LNCaP clone FGC (cell line): ENCODE measurements at places on chromosomes 4 and X.

DNA sequence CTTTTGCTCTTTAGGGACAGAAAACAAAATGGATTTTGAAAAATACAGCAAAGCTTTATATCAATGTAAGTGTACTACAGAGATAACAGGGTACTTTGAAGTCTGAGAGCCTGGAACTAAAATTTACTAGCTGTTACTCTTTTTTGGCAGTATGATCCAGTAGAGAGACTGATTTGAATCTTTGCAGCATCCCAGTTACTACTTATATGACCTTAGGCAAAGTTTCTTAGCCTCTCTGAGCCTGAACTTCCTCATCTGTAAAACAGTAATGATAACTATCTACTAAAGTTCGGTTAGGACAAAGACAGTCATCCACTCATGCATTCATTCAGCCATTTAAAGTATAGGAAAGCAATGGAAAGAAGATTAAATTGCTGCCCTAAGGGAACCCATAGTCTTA, 10.1 kb downstream of the BRWD3 start:
- no peak for DNase-seq

DNA sequence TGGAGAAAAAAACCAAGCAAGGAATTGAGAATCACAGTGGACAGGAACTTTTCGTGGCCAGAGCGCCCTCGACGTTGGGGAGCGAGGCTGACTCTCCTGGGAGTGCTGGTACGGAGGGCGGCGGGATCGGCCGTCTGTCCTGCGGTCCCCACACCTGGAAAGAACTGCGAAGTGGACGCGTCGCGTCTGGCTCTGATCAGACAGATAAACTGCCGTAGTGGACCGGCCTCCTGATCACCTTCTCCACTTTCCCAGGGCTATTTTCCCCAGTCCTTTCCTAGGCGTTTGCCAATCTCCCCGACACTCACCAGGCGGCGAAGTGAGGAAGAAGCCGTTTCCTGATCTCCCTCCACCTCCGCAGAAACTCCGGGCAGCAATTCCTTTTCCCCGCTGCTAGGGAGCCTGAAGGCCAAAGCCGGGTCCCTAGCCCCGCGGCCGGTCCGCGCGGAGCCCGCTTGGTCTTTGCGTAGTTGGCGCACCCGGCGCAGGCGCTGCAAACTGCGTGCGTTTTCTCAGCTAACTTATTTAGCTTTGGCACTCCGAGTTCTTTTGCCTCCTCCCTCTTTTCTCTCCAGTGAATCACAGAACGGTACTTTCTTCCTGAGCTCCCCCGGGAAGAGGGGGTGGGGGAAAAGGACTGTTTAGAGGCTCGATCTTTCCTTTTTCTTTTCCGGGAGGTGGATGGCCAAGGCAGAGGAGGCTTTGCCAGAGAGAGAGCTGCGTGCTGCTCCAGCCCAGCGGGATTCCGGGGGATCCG, at the start of gene ARSJ:
Gene ARSJ (minus strand): TSS at position 500 of the 757 bp plus-strand sequence. CDS start 813 bp downstream, outside the sequence.
- no peak for DNase-seq

- DNase-seq = no peak
Measured at GRCh38 chr4:68576272-68577125, at the start of gene UGT2B17. Gene UGT2B17 (minus strand): TSS chr4:68576322. CDS start chr4:68568484, 7,838 bp downstream.

- DNase-seq = no peak
Measured at GRCh38 chr4:144574000-144574399, 72.0 kb upstream of the HHIP start.

DNA sequence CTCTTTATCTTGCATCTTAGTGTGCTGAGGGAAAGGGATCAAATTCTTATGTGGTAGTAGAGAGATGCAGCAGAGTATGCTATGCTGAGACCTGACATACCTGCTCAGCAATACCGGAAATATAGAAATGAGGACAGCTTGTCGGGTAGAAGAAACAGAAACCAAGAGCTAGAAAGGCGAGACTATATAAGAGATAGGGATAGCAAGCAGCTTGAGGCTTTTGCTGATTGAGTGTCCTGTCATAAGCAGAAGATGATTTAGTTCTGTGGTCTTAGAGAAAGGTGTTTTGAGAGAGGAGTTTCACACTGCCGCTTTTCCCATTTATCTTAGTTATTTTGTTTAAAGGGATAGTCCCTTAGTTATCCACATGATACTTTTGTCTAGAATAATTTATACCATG, 31.7 kb downstream of the USP9X start:
- no peak for DNase-seq

DNA sequence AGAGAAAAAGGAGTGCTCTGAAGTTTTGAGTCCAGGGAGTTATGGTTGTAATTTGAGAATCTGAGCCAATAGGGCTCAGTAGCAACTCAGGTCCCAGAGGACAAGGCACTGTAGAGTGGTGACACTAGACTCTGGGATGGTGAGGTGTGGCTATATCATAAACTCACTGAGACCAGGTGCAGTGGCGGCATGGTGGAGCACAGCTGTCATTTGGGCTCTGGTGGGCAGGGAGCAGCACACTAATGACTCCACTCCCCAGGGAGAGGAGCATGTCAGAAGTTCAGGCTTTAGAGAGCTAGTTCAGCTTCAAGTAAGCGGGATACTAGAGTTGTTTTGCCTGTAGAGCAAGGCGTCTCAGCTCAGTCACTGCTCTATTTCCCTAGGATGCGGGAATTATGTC, 165.4 kb upstream of the USP38 start:
- DNase-seq = no peak

DNA sequence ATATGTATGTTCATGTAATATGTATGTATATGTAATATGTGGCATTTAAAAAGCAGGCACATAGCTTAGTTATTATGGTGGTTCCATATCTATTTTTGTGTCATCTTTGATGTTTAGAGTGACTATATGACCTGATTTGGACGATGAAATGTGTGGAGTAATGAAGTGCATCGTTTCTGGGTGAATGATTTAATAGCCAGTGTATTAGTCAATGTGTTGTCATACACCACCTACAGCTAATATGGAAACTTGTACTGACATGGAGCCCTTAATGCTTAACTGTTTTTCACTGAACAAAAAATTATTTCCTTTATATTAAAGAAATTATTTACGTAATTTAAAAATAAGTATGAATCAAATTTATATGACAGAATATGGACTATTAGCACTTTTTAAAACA, 292.3 kb upstream of the FSTL5 start:
- DNase-seq = no peak

DNA sequence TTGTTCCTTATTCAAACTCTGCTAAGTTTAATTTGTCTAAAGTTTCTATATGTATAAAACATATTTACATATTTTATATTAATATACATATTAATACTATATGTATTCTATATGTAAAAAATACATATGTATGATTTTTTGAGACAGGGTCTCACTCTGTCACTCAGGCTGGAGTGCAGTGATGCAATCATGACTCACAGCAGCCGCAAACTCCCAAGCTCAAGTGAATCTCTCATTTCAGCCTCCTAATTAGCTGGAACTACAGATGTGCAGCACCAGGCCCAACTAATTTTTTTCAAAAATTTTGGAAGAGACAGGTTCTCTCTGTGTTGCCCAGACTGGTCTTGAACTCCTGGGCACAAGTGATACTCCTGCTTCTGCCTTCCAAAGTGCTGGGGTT, 684.9 kb downstream of the TRAM1L1 start:
- DNase-seq = no peak

DNA sequence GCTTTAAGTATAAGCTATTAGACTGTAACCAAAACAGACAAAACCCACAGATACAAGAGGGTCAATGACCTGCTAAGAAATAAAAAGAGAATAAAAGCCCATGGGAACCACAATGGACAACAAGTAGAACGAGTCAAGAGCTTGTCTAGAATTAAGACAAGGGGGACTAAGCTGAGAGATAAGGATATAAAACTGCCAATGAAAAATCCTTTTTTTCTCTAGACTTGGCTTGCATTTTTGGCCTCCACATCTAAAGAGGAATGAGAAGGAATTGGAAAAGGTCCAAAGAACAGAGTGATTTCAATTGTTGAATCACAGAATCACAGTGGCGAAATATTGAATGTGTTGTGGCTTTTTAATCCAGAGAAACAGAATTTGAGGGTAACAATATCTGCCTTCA, 135.7 kb downstream of the QDPR start:
- DNase-seq = no peak

DNA sequence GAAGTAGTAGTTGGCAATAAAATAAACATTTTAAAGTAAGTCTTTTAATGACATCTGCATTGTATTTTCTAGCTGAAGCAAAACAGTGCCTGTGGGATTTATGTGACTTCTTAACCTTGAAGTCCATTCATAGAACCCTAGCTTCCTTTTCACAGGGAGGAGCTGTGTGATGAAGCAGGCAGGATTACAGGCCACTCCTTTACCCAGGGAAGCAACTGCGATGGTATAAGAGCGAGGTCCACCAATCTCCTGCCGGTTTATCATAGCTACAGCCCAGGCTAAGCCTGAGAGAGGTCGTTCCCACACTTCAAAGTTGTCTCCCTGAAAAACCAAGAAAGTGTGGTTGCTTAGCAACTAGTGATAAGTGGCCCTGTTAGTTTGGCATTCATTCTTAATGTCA, 7.0 kb downstream of the RPL36A start:
- DNase-seq = no peak

DNA sequence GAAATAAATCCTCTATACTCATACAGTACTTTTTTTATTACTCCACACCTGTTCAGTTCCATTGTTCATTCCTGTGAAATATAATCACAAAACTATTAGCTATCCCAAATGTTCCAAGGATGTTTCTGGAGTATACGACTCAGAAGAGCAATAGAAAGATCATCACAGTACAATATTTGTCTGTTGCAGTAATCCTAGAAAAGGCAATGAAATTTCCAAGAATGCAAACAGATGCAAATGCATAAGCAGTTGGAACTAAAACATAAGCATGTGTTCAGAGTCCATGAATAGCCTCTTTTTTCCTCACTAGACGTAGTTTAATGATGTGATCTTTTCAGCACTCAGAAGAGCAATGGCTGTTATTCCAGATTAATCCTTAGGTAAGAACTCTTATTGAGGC, 55.2 kb downstream of the RTL3 start:
- no peak for DNase-seq

- no peak for DNase-seq
Measured at GRCh38 chrX:30948051-30948450, 59.0 kb upstream of the TAB3 start.

GRCh38 chr4:156476359-156476758, 495.2 kb downstream of the PDGFC start:
- no peak for DNase-seq

GRCh38 chrX:149711545-149712236, at the start of gene MAGEA11:
Gene MAGEA11 (plus strand): TSS chrX:149712060. CDS start chrX:149713160, 1,100 bp downstream.
- no peak for DNase-seq

GRCh38 chr4:168269896-168270295, 48.7 kb downstream of the DDX60 start:
- DNase-seq = no peak

DNA sequence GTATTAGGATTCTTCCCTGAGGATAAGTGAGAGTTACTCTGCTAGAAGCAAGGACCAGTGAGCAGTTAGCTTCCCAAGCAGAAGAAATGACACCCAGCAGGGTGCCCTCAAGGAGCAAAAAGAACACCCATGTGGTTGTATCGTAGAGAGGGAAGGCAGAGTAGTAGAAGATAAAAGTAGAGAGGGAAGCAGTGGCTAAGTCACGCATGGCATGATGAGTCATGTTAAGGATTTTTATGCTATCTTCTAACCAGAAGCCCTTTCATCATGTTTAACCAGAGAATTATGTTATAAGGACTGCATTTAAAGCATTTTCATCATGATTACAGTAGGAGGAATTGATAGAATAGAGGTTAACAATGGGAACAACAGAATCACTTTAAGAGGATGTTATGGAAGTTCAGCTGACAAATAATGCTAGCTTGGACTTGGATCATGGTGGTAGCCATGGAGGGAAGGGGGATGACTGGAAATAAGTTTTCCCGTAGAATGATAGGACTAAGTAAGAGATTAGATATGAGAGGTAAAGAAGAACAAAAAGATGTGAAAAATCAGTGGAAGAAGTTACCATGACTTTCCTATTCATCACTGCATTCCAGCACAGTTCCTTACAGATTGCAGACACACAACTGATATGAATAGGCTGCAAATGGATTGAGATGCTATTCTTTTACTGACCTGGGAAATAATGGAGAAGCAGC, 383.5 kb upstream of the INTU start:
- DNase-seq = no peak

- no peak for DNase-seq
Measured at GRCh38 chrX:70411475-70411874, 11.6 kb upstream of the GDPD2 start.

DNA sequence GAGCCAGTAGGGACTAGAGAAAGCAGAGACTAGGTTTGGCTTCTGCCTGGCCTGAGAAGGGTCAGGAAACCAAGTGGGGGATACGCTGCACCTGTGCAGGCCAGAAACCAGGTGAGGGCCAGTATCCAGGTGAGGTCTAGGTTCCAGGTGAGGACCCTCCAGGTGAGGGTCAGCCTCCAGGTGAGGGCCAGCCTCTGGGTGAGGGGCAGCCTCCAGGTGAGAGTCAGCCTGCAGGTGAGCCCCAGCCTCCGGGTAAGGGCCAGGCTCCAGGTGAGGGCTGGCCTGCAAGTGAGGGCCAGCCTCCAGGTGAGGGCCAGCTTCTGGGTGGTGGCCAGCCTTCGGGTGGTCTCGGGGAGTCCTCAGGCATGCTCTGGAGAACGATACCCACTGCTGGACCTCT, 238.8 kb downstream of the USP46 start:
- no peak for DNase-seq

- no peak for DNase-seq
Measured at GRCh38 chr4:95220205-95221175, 328.3 kb downstream of the UNC5C start.

DNA sequence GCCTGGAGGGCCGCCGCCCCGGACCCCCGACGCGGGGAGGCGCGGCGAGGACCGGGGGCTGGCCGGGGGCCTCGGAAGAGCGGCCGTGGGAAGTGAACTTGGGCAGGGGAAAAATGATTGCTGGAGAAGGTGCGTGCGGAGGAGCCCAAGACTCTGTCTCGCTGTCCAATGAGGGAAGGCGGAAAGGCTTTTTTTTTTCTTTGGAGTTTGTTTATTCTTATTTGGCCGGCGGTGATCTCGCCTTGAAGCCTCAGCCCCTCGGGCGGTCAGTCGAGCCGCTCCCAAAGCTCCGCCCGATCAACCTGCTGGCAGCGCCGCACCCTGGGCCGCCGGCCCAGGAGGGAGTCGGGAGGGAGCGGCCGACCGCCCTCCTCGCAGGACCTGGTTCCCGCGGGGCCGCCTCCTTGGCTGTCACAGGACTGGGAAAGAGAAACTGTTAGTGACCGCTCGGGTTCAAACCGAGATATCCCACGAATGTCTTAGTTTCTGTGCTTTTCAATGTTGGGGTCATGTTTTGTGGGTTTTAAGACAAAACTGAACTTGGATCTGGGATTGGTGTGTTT, 2.5 kb downstream of the CPEB2 start:
- peak; percentile 71 for DNase-seq

- no peak for DNase-seq
Measured at GRCh38 chrX:115584696-115585095, 23.7 kb downstream of the PLS3 start.

DNA sequence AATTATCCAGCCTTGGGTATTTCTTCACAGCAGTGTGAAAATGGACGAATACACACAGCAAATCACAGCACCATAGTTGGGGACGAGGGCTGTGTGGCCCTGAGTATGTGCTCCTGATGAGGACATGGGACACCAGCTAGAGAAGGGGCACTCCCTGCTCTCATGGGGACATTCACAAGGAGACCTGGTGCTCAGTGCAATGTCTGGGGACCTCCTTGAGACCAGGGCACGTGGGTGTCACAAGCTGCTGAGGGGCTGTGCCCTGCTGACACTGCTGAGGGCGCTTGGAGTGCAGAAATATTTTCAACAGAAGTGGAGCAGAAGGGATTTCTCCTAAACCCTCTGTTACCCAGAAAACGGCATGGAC, 65.4 kb downstream of the TRMT44 start:
- no peak for DNase-seq
